DMS53 (cell line): ENCODE measurements at places on chromosomes 16 and 17.

- peak; percentile 44 for DNase-seq
Observed at GRCh38 chr16:79188739-79189122, 411.8 kb downstream of the MAF start.

GRCh38 chr16:6576606-6577005 is 756.0 kb upstream of the RBFOX1 start:
- no peak for DNase-seq

GRCh38 chr17:7503521-7503920 is 19.4 kb downstream of the POLR2A start:
- DNase-seq, result no peak

DNA sequence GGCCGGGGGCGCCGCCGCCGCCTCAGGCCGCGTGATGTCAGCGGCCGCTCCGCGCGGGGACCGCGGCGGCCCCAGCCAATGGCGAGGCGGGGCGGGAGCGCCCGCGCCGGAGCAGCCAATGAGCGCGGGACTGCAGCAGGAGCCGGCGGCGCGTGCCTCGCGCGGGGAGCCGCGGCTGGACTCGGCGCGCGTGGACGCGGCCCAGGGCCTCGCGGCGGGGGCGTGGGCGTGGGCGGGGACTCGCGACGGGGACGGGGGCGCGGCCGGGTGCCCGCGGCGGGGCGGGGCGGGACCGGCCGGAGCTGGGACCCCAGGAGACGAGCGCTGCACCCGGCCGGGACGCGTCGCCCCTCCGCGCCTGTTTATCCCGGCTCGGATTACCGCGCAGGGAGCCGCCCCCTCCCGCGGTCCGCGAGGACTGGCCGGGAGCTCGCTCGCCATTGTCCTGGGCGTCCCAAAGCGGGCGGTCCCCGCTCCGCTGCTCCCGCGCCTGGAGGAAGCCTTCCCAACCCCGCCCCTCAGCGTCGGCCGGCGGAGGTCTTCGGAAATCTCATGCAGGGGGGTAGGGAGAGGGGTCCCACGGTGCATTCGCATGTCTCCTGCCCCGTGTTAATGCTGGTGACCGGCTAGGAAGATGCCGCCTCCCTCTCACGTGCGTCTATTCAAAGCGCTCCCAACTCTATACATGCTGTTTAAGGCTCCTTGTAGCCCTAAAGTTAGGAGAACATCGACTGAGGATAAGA is at the start of gene RNF157:
Gene RNF157 (minus strand): TSS at position 33 of the 743 bp plus-strand sequence. CDS start 253 bp downstream, outside the sequence.
- peak; percentile 87 for DNase-seq

DNA sequence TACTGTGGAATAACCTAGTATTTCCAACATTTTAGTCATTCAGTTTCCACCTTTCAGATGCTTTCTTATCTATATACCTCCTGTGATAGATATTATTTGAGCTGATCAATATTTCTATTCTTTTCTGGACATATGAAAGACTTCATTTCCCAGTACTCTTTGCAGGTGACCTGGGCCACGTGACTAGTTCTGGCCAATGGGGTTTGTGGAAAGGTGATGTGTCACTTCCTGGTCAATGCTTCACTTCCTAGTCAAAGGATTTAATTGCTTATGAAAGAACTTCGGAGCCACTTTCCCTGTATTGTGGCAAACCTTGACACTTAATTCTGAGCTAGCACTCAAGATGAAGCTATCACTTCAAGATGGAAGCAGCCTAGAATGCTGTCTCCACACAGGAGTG is 248.9 kb upstream of the FOXF1 start:
- DNase-seq, result no peak

DNA sequence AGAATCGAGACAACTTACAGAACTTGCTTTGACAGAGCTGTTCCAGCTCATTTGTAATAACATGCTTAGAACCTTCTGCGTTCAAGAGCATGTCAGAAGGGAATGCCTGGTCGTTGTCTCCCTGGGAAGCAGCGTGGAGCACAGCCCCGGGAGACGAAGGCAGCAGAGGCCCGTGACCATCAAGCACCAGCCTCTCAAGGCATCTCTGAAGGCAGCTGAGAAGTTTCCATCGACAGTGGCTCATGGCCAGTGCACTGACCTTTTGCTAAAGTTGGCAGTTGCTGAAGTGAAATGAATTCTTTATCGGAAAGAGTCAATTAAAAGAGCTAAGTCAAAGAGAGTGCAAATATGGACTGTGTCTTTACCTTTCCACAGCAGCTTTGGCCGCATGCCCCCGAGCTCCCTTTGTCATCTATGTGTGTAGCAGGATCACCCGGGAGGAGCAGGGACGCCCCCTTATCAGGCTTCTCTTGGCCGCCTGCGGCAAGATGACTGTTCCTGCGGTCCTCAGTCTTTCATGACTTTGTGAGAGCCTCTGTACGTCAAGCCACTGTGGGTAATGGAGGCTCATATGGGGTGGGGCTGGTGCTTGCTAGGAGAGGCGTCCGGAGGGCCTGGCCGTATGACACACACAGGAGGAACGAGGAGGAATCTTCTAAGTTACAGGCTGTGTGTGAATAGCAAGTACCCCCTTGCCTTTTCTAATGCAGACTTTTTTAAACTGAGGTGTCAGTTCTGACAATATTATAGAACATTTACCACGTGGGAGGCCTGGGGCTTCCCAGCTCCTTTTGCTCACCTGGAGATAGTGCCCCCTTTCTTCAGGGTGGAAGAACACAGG is 54.2 kb downstream of the LDHD start:
- DNase-seq, result no peak

DNA sequence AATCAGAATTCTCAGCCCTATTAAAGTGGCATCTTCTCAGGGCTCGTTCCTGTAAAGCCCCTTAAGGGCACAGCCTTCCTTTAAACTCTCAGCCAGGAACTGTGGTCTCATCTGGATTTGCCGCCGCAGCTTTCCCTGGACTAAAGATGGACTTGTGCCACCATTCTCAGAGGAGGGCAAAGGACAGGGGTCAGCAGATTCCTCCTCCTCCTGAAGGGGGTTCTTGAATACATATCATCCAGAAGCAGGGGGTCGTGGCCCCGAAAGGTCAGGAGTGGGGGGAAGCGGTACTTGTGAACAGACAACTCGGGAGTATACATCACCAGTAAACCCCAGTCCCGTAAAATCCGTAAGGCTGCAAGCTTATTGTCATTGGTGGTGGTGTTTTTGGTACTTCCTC is 174.8 kb downstream of the RPTOR start:
- no peak for DNase-seq

- DNase-seq, result no peak
Observed at GRCh38 chr17:47270946-47271705, 17.5 kb downstream of the ITGB3 start.

- DNase-seq, result no peak
Observed at GRCh38 chr16:86505185-86505898, 5.0 kb upstream of the FOXF1 start.

- no peak for DNase-seq
Observed at GRCh38 chr16:62568926-62569325, 532.7 kb upstream of the CDH8 start.

GRCh38 chr16:79082970-79083369 is 517.6 kb downstream of the MAF start:
- DNase-seq, result no peak

DNA sequence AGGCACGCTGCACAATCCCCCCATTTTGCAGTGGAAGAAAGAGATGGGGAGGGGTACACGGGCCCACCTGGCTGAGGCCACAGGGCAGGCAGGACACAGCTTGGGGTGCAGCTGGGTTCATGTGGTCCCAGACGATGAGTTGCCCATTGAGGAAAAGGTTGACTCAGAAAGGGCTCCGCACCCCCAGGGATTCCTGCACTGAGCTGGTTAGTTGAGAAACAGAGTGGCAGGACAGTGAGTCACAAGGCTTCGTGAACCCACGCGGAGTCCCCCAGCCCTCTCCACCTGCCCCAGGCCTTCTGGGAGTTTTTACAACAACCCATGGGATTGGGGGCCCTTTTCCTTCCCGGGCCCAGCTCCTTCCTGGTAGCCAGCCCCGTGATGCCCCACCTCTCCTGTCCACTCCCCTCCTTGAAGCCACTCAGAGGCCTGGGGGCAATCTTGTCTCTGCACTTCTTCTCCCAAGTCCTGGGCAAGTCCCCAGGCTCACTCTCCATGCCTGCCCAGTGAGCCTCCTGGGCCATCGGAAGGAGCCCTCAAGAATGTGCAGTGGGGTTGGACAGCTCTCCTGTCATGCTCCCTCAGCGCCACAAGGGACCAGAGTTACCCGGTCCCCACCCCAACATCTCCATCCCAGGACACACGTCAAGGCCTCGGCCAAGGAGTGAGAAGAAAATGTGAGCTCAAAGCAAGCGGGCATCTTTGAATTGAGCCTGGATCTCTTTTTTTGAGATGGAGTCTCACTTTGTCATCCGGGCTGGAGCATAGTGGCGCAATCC is 251.2 kb downstream of the PARN start:
- no peak for DNase-seq

- DNase-seq, result peak; percentile 91
Observed at GRCh38 chr17:75896415-75897159, at the start of gene TRIM65. Gene TRIM65 (minus strand): TSS chr17:75896951. CDS start chr17:75896937, 14 bp downstream.

- DNase-seq, result no peak
Observed at GRCh38 chr16:25977121-25977520, 285.4 kb downstream of the HS3ST4 start.

GRCh38 chr16:58102665-58103392 is 26.4 kb downstream of the CFAP20 start:
- no peak for DNase-seq

DNA sequence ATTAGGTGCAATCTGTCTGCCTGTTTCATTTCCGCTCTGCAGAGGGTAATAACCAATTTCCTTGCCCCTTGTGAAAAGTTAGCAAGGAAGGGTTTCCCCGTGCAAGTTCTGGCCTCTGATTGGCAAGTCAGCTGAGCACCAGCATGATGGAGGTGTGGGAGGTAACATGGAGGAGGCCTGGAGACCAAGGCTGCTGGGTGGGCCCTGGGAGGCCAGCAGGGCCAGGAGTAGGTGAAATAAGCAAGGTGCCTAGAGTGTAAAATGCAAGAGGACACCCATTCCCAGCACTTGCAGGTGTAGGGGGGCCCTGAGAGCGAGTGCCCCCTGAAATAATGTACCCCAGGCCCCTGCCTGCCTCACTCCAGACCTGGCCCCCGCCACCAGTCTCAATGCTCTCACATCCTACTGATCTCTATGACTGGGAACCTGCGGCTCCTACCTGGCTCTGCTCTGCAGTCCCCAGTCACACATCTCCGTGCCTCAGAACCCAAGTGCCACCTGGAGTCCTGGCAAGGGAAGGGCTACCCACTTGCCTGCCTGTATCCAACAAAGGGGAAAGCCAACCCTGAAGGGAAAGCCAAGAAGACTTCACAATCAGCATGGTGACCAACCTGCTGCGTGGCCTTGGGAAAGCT is 116.2 kb downstream of the C16orf78 start:
- no peak for DNase-seq

GRCh38 chr16:23754594-23755483 is at the start of gene CHP2:
Gene CHP2 (plus strand): TSS chr16:23755026. CDS start chr16:23755050, 24 bp downstream.
- DNase-seq, result no peak

DNA sequence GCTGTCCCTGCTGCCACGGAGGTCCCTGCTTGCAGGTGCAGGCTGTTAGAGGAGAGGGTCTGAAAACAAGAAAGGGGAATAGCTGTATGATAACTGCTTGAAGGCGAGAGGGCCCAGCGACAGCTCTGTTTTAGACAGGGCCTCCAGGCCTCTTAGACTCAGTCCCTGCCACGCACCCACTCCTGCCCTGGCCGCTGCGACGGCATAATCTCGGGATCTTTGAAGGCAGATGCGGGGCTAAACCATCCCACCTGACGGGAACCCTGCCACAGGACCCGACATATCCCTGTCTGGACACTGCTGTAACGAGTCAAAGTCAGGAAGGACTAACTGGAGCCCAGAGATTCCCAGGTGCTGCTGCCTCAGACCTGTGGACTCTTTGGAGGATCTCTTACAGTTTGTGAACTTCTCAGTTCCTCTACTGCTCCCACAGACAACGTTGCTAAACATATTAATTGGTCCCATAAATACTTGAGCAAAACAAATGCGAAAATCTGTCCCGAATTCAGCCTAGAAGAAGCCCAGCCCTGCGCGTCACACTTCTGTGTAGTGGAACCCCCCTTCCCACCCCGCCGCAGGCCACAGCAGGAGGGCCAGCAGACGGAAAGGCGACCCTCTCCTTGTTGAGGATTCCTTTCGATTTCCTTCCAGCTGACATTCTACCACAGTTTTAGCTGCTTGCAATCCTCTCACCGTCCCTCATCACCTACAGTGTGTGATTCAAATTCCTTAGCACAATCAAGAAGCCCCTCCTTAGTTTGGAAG is 998 bp upstream of the TMEM11 start:
- DNase-seq, result peak; percentile 59

DNA sequence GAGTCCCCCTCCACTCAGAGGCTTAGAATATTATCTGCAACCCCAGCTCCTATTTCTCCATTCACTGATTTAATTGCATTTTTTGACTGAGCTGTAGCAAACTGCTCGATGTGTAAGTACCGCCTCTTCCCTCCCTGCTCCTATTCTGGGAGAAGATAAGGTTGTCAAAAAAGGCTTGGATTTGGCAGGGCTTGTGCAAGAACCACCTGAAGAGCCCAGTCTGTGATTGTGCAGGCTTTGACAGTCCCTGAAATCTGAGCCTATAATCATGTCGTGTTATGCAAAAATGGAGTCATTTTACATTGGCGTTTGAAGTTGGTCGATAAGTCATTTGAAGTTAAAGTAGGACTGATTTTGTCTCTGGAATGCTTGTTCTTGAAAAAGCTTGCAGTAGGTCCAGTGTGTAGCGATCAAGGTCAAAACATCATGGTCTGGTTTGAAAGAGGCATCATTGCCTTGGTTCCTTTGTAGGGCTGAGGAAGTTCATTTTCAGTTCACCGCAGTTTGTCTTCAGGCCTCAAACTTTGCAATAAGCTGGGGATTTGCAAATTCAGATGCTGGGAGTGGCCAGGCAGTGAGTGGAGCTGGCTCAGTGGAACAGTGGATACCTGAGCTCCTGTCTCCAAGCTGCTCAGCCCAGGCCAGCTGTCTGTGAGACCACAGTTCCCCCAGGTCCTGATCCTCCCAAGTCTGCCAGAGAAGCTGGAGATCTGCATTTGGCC is 68.8 kb downstream of the KATNIP start:
- DNase-seq, result no peak

DNA sequence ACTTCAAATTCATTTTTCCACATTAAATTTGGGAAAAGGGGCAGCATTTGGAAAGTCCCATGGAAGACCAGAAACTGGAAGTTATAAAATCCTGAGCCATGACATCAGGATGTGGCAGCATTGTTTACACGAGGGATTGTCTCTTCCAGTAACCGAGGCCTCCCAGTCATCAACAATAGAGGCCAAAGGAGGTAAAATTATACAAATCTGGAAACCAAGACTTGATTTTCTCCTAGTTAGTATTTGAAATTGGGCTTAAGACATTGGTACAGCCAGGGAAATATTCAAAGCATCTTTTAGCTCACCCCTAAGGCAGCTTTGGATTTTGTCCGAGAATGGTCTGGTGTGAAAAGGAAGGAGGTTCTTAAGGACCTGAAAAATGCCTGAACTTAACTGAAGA is 251.6 kb upstream of the FOXF1 start:
- DNase-seq, result no peak

DNA sequence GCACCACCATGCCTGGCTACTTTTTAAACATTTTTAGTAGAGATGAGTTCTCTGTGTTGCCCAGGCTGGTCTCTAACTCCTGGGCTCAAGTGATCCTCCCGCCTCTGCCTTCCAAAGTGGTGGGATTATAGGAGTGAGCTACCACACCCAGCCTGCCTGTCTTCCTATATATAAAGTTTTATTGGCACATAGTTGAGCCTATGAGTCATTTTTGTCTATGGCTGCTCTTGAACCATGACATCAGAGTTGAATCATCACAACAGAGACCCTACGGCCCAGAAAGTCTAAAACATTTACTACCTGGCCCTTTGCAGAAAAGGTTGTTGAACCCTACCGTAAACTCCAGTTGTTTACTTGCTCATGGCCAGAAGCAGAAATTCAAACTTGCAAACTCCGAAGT is 7.9 kb downstream of the SEPTIN12 start:
- DNase-seq, result no peak
